ENCODE measurements at places on chromosomes 1 and 21. TPM values are rescaled to one million over a fixed set of nuclear protein-coding genes. Genes with fewer than 3 reads are reported as not detected.

Gene KPRP
- polyA plus RNA-seq: not detected

Gene CDK11B
- polyA plus RNA-seq: 35.3 TPM

Gene OR2G3
- polyA plus RNA-seq: not detected

Gene C21orf58
- 8.2 TPM for polyA plus RNA-seq

Gene TMEM183A
- polyA plus RNA-seq: 34.3 TPM

Gene MNDA
- 2.9 TPM for polyA plus RNA-seq

Gene LIN28A
- polyA plus RNA-seq: not detected

Gene TBX19
- 1.3 TPM for polyA plus RNA-seq

Gene FAM167B
- polyA plus RNA-seq: 4.0 TPM

Gene MPL
- polyA plus RNA-seq: 0.22 TPM

Gene LRRC71
- polyA plus RNA-seq: 1.2 TPM

Gene RHCE
- 0.53 TPM for polyA plus RNA-seq

Gene SH3BGRL3
- polyA plus RNA-seq: 44.5 TPM

DNA sequence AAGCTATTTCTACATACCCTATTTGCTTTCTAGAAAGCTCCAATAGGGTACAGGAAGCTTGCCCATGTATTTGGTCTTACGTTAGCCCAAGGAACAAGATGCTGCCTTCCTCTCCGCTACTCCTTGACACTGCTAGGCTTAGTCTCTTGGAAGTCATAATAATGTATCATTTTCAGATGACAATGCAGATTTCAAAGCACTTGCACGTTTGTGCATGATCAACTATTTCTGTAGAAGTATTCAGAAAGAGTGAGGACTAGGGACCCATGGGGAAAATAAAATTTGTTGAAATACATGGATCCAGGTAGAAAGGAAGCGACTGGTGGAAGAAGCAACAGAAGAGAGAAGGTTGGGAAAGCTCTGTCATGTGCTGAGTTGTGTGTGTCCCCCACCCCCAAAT is 211.8 kb upstream of the C1orf105 start:
- DNase-seq: no peak

GRCh38 chr1:201561601-201562000 is 22.7 kb downstream of the NAV1 start:
- no peak for DNase-seq

DNA sequence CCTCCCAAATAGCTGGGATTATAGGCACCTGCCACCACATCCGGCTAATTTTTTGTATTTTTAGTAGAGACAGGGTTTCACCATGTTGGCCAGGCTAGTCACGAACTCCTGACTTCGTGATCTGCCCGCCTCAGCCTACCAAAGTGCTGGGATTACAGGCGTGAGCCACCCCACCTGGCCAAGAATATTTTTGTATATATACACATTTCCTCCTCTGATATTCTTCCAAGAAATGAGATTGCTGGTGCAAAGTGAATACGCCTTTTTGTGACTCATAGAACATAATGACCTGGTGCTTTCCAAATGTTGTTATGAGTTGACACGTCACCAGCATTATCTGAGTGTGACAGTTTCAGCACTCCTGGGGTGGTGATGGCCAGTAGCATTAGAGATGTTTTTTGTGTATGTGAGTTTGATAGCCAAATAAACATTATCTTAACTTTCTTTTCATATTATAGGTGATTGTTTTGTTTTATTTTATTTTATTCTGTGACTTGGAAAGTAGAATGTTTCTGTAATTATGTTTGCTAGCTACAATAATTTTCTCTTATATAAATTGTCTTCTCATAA is 54.9 kb downstream of the KCNK1 start:
- DNase-seq: no peak

- DNase-seq: no peak
These were observed 166.4 kb downstream of the PSMG1 start for GRCh38 chr21:39016740-39017315.

DNA sequence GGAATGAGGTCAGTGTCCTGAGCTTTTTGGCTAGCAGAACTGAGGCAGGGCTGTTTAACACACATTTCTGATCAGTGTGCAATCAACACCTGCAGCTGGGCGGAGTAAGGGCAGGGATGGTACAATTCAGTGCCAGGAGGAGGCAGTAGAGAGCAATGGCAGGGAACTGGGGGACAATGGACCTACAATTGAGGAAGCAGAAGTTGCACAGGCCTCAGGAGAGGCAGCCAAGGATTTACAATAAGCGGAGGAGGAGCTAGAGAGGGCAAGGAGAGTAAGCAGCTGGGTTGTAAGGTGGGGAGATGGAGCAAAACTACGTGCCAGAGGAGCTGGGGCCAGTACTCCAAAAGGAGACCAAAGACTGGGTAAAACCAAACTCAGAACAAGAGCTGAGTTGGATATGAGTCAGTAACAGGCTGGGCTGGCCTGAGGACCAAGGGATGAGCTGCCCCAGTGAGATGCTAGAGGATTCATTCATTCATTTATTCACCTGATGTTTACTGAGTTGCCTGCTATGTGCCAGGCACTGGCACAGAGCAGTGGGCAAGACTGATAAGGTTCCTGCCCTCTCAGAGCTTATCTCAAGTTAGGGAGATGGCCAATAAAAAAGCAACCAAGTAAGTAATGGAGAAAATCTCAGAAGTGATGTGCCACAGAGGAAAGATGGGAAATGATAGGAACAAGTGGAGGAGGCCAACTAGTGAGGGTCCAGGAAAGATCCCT is 10.4 kb upstream of the GALE start:
- no peak for DNase-seq

GRCh38 chr1:106907795-106908194 is 148.7 kb upstream of the PRMT6 start:
- no peak for DNase-seq

- no peak for DNase-seq
These were observed 80.2 kb upstream of the F3 start for GRCh38 chr1:94621802-94622201.

- DNase-seq: no peak
These were observed 131.4 kb downstream of the HS2ST1 start for GRCh38 chr1:87045761-87046304.

GRCh38 chr21:34072145-34073031 is 990 bp upstream of the MRPS6 start:
- DNase-seq: no peak

DNA sequence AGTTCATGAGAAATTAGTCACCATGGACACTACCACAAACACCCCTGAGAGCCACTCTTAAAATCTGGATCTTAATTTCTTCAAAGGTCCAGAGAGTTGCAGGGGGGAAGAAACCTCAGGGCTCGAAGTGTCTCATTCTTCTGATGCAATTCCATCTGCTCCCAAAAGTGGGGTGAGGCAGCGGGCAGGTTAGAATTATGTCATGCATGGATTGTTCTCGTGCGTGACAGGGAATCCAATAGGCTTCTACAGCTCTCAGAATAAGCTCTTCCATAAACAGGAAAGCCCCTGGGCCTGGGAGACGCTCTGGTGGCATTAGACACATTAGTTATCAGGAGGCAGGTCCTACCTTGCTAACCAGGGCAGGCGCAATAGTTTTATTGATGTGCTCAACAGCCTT is 8.4 kb downstream of the ENO1 start:
- no peak for DNase-seq

- DNase-seq: no peak
These were observed 16.8 kb downstream of the ERRFI1 start for GRCh38 chr1:8009043-8010002.

DNA sequence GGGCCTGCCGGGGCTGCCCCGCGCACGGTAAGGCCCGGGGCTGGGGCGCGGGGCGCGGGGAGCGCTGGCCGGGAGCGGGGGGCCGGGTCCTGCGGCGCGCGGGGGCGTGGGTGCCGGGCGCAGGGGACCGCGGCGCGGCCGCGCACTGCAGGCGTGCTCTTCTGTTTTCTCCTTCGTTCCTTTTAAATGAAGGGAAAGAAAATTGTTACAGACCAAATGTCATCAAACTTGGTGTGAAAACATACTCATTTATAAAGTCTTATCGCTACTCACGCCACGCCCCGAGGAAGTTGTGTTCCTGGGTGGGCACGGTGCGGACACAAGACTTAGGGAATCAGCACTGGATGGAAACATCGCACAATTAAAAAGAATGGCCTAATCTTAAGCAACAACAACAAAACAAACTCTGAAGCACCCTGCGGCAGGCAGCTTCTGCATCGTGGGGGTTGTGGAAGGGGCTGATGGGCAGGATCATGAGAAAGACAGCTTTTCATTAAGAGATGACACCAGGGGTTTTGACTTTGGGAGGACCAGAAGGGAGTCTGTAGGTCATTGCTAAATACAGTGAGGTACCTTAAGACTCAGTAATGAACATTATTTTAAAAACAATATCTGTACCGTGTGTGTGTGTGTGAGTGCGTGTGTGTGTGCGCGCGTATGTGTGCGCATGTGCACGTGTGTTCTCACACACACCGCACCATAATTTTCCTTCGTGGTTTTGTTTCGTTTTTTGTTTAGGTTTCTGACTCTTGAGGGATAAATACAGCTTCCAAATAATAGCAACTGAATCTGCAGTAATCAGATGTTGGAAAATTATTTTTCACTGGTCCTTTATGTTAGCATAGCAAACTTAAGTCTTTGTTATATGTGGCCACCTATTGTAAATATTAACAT is 548 bp downstream of the B3GALT5 start:
- no peak for DNase-seq

GRCh38 chr1:153803470-153804056 is 28.4 kb downstream of the SLC27A3 start:
- no peak for DNase-seq

- no peak for DNase-seq
These were observed 144.0 kb downstream of the FMN2 start for GRCh38 chr1:240235521-240236288.

GRCh38 chr1:75724472-75725022 is at the start of gene ACADM:
TSS of gene ACADM (plus strand) at chr1:75724709. CDS start at chr1:75724788, 79 bp downstream.
- peak; percentile 63 for DNase-seq

DNA sequence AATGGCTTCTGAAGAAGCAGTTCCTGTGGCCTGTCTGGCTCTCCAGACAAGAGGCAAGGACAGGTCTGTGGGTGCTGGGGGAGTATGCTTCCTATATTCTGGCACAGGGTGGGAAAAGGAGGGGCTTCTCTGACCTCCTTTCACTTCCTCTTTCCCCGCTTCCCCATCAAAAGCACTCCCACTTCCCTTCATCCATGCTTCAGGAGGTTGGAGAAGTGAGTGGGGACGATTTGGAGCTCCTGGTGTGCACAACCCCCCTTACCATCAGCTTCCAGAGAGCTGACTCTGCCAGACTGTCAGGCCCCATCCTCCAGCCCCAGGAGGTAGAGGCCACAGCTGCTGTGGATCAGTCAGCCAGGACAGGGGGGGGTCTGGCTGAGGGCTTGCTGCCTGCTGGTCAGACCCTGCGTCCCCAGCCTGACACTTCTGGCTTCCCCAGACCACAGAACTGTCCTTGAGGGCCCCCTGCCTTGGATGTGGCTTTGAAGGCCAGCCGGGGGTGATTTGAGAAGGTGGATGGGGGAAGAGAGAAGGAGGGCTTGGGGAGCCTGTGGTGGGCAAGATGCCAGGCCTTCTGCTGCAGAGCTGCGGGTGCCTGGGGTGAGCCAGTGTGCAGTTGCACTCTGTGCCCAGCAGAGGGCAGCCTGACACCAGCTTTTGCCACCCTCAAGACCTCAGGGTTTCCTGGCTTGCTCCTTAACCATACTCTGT is 21.5 kb upstream of the TMEM222 start:
- DNase-seq: peak; percentile 92

DNA sequence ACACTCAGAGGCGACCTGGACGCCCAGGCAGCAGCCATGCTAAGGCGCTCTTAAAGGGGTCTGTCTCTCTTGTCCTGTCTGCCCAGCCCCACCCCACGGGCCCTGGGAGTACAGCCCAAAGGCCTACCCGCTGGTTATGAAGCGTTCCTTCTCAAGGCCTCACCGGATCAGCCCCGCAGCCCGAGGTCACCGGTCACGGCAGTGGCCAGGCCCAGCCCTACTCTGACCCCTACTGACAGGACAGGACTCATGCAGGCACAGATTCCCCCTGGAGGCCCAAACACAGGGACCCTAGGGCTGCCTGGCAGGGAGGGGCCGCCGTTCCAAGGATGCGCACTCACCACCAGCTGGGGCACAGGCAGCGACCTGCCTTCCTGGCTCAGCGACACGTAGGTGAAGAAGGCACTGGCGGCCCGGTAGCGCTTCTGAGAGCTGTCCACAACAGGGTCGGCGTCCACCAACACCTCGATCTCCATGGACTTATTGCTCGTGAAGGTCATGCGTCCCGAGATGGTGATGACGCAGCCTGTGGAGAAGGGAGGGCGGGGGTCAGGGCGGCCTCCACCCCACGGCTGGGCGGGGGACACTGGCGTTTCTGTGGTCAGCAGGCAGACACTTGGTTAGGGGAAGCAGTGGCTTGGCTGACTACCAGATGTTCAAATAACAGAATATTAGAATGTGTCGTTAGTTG is 20.0 kb upstream of the GPR153 start:
- no peak for DNase-seq

- peak; percentile 60 for DNase-seq
These were observed 5.7 kb upstream of the PLPP3 start for GRCh38 chr1:56584910-56585528.

DNA sequence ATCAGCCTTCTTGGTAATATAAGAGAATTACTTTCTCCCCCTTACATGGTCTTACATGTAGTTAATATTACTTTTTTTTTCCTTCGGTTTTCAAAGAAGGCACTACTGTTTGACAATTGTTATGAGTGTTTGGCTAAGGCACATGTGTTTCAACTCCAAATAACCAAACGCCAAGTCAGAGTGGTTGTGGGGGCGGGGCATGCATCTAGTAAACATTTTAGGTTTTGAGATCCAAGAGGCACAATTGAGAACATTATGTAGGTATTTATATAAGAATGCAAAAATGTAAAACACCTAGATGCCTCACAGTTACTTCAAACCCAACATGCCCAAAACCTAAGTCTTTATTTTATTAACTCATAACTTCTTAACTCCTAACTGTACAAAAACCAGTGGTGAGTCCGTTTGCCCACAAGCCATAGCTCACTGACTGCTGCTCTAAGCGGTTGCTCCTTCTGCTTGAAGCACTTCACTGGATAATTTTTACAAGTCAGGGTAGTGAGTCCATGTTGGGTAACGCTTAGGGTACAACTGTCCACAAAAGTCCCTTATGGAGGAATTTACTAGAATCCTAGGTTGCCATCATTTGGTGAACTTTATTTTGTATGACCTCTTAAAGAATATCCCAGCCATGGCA is 189.9 kb downstream of the HUNK start:
- no peak for DNase-seq

DNA sequence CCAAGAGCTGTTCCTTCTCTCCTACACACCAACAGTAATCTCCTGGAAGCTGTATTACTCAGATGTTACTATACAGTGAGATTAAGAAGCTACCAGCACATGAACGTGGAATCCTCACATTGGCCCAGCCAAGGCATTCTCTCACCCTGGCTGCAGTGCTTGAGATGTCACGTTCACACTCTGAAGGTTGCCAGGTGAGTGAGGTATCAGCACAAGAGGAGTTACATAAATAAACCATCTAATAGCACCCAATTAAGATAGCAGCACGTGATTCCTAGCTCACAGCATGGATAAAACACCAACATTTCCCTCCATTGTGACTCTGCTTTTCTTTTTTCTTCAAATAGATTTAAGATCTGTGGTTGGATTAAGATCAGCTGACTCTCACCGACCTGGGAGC is 182.8 kb downstream of the PLPP3 start:
- DNase-seq: no peak

- DNase-seq: no peak
These were observed 139.4 kb downstream of the LRRC7 start for GRCh38 chr1:69707103-69707502.

- DNase-seq: no peak
These were observed 3.6 kb upstream of the FOXD2 start for GRCh38 chr1:47434051-47434842.

GRCh38 chr1:118116909-118117308 is 68.1 kb downstream of the SPAG17 start:
- no peak for DNase-seq

All from forelimb muscle (tissue), 1 donor.